ENCODE measurements at places on chromosomes 7 and 10.

- DNase-seq: no peak
Observed at GRCh38 chr10:24434961-24435360, 226.0 kb downstream of the KIAA1217 start.

DNA sequence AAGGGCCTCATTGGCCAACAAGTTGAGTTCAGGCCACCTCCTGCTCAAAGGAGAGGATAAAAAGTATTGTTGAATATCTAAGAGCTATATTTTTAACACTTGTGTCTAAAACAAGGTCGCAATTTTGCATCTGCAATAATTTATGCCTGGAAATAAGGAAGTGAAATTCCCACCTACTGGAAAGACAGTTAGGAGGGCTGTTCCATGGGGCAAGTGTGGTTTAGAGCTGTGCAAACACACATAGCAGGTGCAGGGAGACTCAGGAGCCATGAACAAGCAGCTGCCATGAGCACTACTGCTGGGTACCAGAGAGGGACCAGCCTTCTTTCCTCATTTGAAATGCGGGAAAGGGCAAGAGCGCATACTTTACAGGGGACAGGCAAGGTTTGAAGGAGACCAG, 35.5 kb upstream of the IKZF1 start:
- no peak for DNase-seq

GRCh38 chr7:21318916-21319270, 109.0 kb upstream of the SP4 start:
- DNase-seq: no peak

DNA sequence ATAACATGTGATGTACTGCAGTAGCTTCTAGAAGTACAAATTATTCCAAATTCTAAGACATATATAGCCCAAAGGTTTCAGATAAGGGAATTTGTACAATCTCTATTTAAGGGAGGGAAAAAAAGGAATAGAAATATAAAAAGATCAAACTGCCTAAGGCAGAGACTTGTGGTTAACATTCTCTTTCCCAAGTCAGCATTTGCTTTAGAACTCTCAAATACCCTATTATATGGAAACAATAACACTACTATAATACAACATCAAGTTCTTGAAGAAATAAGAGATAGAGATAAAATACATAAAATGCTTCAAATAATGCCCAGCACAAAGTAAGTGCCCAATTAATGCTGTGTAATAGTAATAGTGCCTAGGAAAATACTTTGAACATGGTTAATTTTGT, 123.1 kb downstream of the CRPPA start:
- DNase-seq: no peak

DNA sequence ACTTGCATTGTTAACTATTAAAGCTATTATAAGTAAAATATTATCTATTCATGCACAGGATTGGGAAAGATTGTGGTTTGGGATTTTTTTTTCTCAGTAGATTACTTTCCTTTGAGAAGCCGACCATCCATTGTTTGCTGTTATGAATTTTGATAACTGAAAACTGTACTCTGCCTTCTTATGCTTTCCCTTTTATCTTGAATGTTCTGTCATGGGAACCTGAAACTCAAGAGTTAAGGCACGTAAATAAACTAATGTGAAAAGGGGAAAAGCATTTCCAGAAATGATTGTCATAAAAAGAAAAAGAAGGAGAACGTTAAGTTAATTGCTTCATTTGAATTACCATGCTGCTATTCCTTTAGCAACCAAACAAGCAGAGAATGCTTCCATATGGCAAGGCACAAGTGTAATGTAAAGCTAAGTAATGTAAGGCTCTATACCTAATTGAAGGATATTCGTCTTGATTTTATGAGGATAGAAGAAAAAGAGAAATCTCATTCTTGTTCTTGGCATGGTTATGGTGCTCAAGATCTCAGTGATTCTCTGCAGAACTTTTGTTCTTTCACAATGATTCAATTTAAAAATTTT, 370.8 kb downstream of the AUTS2 start:
- DNase-seq: no peak

DNA sequence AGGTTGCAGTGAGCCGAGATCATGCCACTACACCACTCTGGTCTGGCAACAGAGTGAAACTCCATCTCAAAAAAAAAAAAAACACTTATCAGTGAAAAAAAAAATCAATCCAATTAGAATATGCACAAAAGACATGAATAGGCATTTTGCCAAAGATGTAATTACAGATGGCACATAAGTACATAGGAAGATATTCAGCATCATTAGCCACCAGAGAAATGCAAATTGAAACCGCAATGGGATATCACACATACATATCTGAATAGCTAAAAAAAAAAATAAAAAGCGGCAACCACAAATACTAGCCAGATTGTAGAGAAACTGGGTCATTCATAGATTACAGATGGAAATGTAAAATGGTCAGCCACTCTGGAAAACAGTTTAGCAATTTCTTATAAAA, 1310.8 kb downstream of the XPNPEP1 start:
- DNase-seq: no peak
